Spinal cord (tissue), 10 donors: ENCODE measurements at places on chromosomes 6 and 20. TPM values are rescaled to one million over a fixed set of nuclear protein-coding genes. Genes with fewer than 3 reads are reported as not detected.

DNA sequence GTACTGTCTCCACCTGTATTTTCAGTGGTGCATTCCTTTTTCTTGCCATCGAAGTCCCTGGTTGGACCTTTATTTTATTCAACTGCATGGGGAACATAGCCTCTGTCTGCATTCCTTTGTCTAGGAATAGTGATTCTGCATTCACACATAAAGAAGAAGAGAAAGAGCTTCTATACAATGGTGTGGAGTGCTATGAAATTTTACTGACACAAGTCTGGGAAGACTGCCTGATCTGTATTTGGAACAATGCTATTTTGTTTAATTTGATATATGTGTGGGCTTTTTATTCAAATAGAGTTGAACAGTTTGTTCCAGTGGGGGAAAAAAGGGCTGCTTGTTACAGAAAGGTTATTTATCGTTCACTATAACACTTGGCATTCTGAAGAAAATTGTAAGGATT lies 375.7 kb upstream of the POU3F2 start:
- no peak for DNase-seq

DNA sequence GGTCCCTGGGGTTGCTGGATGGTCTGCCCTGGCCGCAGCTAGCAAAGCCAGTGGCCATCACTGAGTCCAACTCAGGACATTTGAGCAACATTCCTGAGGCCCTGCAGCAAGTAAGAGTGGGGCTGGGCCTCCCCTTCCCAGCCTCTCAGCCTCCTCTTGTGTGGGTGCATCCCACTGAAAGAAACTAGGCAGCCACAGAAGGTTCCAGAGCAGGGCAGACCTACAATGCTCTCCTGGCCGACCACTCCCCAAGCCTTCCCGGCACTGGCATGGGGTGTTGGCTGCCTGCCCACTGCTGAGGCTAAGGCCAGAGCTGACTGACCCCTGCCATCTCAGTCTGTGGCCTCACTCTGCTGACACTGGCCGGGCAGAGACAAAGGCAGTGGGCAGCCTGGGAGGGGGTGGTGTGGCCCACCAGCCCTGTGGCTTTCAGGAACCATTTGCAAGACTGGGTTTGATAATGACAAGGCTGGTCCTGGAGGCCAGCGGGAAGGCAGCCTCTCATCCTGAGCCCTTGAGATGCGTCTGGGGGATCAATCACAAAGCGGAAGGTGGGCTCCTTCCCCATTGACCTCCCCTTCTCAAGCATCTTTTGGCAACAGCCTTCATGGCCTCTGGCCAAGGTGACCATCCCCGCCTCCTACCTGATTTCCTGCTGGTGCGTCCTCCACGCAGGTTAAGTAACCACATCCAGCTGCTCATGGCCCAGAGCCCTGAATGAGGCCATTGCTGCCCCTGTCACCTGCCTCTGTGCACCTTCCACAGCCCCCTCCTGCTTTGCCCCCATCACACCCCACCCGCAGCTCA lies 9.6 kb downstream of the DLGAP4 start:
- DNase-seq: no peak

DNA sequence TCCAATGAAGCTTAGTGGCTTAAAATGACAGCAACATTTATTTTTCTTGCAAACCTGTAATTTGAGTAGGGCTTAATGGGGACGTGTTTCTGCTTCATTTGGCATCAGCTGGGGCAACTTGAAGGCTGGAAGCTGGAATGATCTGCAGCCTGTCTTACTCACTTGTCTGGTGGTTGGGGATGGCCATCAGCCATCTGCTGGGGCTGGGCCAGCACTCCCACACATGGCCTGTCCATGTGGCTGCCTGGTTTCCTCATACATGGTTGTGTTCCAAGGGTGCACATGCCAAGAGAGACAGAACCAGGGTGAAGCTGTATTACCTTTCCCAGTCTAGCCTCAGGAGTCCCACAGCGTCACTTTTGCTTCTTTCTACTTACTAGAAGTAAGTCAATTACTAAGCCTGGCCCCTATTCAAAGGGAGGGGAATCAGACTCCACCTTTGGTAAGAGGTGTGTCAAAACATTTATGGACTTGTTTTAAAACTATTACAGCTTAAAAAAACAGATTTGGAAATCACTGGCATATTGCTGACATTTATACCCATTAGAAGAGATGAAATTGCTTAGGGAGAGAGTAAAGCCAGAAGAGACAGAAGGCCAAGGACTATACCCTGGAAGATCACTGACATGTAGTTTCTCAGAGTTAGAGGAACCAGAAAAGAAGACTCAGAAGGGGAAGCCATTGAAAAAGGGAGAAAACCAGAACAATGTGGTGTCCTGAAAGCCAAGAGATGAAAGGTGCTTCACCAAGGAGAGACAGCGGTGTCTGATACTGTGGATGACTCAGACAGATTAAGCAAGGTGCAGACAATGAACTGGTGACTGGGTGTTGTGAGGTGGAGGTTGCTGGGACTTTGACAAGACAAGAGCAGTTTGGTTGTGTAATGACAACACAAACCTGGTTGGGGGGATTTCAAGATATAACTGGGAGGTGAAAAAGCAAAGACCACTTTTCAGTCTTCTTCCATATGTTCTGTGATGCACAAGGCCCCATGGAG lies 345.2 kb downstream of the GJA1 start:
- no peak for DNase-seq

DNA sequence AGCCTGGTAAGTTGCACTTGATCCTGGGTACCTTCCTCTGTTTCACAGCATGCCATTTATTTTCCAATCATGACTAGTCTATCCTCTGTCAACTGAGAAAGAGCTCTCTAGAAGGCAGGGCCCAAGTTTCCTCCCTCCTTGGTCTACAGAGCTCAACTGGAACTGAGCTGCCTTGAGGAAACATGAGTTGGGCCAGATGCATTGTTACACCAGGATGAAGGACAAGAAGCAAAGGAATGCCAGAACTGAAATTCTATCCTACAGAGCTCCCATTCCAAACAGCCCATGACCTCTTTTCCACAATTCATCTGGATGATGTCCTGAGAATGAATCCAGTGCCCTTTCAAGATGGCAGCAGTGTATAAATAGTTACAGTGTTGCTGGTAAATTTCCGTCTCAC lies 66.7 kb upstream of the E2F3 start:
- DNase-seq: no peak

GRCh38 chr6:70131528-70131927 lies 171.4 kb downstream of the COL9A1 start:
- DNase-seq: no peak

BTNL2 gene
- not detected for total RNA-seq

VSTM2L gene
- 32.2 TPM for total RNA-seq

DYNLT2 gene
- total RNA-seq: 4.7 TPM

ANKEF1 gene
- total RNA-seq: 2.8 TPM

MCHR2 gene
- total RNA-seq: 0.20 TPM

LY6G6D gene
- 6.6 TPM for total RNA-seq
